SJCRH30 (cell line): ENCODE measurements at places on chromosomes 7 and 10.

DNA sequence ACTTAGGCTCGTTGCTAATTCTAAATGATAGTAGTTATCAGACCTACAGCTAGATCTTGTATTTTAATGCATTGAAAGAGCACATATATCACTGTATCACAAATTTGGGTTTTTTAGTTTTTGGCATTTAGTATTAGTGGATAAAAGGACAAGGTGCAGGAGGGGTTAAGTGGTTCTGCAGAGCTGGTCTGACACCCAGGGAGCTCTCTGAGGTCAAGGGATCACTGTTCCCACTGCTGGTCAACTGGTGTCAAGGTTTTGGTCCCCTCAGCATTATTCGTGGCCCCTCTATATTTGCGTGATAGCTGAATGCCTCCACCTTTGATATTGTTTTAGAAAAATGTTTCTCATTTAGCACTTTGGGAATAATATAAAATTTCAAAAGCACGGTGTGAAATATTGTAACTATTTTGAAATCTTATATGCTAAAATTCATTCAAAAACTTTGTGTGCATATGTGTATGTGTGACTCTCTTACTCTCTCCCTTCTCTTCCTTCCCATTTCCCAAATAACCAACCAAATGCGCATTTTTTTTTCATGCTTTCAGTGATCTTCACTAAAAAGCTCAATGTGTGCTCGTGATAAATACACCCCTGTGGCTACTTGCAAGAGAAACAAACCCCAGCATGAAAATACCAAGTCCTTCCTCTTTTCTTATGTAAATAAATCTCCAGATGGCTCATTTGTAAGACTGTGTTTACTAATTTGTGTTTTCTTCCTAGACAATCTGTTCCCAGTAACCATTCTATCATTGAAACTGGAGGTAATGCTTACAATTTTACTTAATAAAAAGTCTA, 309.2 kb downstream of the FGFR2 start:
- no peak for DNase-seq

DNA sequence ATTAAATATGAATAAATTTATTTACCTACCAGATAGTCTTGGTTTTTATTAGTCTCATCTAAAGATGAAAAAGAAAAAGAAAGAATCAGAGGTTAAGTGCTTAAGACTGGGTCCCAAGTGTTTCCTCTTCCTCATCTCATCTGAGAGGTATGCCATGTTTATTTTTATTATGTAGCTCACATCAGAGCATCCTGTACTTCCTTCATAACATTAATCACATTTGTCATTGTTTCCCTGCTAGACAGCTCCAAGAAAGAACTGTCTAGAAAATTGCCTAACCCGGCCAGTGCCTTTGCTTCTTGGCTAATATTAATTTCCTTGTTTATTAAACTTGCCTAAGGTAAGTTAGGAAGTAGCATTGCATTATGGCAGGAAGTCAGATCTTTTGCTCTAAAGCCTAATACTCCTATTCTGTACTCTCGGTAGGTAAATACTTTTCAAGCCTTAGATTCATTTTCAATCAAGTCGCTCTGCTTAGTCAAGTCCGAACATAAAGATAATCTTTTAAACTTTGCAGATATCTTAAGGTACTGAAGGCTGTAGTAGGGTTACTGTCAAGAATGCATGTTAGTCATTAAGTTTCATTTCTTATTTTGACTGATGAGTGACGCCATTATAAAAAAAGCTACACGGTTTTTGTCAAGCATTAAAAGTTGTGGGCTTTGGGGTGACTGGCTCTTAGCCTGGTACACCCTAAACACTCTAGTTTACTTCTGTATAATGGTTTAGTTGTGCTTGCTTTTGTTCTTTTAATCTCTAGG, 47.4 kb downstream of the ZMYND11 start:
- no peak for DNase-seq

DNA sequence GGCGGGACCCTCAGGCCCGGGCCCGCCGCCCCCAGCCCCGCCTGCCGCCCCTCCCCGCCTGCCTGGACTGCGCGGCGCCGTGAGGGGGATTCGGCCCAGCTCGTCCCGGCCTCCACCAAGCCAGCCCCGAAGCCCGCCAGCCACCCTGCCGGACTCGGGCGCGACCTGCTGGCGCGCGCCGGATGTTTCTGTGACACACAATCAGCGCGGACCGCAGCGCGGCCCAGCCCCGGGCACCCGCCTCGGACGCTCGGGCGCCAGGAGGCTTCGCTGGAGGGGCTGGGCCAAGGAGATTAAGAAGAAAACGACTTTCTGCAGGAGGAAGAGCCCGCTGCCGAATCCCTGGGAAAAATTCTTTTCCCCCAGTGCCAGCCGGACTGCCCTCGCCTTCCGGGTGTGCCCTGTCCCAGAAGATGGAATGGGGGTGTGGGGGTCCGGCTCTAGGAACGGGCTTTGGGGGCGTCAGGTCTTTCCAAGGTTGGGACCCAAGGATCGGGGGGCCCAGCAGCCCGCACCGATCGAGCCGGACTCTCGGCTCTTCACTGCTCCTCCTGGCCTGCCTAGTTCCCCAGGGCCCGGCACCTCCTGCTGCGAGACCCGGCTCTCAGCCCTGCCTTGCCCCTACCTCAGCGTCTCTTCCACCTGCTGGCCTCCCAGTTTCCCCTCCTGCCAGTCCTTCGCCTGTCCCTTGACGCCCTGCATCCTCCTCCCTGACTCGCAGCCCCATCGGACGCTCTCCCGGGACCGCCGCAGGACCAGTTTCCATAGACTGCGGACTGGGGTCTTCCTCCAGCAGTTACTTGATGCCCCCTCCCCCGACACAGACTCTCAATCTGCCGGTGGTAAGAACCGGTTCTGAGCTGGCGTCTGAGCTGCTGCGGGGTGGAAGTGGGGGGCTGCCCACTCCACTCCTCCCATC, 82.7 kb downstream of the PAX2 start:
- DNase-seq: no peak

GRCh38 chr7:27912751-27913150, 172.8 kb downstream of the TAX1BP1 start:
- DNase-seq: no peak

DNA sequence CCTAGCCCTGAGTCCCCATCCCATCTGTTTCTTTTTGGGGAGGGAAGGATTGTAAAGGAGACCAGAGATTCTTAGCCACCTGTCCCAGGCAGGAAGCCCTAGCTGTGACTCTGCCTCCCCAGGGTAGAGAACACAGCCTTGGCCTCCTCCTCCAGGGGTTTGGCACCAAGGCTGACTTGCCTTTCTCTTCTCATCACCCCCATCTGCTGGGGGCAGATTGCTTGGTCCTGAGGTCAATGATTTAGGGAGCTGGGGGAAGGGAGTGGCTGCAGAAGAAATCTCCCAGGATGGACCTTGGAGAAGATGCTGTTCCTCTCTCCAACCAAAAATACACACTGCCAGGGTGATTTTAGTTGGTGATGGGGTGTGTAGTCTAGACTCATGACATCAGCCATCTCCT, 2.6 kb upstream of the MNX1 start:
- DNase-seq: no peak

DNA sequence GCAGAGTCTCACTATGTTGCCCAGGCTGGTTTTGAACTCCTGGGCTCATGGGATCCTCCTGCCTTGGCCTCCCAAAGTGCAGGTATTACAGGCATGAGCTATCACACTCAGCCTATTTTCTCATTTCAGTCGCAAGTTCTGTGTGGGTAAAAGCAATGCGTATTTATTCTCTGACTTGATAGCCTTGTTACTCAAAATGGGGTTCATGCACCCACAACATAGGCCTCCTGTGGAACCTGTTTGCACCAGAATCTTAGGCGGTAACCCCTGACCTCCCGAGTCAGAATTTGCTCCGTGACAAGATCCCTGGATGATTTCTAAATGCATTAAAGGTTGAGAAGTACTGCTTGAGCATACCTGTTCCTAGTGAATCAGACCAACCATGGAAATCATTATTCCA, 7.3 kb downstream of the IL2RA start:
- no peak for DNase-seq

- DNase-seq: no peak
These were observed 98.8 kb upstream of the CDK1 start for GRCh38 chr10:60679388-60679990.

DNA sequence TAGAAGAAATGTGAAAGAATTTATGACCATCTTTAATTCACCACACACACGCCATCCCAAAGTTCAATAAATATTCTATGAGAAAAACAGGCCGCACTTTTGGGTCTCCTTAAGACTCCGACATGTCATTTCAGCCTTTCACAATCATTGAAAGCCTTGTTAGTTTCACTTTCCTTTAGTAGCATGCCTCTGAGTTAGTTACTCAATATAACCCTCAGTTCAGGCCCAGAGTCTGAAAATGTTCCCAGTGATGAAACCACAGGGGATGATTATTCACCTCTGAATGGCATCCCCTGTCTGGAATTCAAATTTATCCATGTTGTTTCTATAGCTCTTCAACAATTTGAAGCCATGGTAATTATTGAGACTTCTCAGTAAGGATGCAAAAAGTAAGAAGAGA, 278.1 kb upstream of the NRP1 start:
- DNase-seq: no peak

GRCh38 chr7:30430777-30431176, 47.8 kb downstream of the NOD1 start:
- no peak for DNase-seq

DNA sequence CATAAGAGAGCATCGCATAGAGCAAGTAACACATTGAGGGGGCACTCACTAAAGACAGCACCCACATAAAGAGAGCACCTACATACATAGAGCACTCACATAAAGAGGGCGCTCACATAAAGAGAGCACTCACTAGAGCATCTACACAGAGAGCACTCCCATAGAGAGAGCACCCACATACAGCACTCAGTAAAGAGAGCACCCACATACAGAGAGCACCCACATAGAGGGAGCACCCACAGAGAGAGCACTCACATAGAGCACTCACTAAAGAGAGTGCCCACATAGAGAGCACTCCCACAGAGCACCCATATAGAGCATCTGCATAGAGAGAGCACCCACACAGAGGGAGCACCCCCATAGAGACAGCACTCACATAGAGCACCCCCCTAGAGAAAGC, 47.8 kb downstream of the INSIG1 start:
- DNase-seq: no peak

- no peak for DNase-seq
These were observed 91.7 kb downstream of the SORCS1 start for GRCh38 chr10:107072786-107073185.

DNA sequence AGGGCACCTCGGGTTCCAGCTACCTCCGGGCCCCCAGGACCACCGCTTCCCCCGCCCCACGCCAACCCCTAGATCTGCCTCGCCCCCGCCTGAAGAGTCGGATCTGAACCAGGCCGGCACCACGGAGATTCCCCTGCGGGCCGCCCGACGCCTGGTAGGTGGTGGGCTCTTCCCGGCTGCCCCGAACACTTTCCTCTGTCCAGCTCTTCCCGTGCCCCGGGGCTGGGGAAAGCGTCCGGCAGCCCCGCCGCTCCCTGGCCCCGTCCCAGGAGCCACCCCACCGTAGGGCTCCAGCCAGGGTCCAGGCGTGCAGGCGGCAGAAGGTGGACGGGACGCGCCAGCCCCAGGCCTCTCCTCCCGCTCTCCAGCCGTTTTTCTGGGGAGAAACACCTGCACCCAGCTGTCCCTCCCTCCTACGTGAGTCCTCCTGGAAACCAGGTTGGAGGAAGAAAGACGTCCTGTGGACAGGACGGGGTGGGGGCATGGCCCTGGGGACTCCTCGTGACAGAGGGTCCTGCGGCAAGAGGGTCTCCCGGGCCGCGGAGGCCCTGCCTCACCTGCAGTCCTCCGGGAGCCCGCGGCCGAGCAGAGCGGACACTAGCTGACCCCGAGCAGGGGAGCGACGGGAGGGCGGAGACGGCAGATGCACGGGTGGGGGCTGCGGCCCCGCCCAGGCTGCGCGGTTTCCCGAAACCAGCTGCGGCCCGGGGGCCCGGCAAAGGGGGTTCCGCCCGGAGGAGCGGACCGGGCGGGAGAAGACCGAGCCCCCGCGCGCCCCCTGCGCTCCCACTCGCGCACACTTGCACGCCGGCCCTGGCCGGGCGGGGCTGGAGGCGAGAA, at the start of gene TMEM176B:
Gene TMEM176B (minus strand): TSS at position 624 of the 840 bp plus-strand sequence. CDS start 3,795 bp downstream, outside the sequence.
- no peak for DNase-seq

DNA sequence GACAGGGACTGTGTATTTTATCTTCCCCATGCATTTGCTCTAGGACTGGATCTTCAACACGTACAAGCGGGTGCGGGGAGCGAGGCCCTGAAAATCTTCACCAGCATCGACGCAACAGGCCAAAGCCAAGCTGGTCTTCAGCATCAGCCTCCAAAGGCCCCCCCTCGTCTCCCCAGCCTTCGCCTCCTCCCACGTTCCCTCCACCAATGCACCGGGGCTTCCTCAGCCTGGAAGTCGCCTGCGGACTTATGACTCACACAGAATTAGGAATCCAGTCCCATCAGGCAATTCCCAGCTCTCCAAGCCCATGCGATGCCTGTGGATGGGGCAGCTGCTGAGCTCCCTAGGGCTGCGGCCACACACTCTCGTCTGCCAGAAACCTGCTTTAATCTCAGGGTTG, 36.3 kb upstream of the RNF32 start:
- no peak for DNase-seq

DNA sequence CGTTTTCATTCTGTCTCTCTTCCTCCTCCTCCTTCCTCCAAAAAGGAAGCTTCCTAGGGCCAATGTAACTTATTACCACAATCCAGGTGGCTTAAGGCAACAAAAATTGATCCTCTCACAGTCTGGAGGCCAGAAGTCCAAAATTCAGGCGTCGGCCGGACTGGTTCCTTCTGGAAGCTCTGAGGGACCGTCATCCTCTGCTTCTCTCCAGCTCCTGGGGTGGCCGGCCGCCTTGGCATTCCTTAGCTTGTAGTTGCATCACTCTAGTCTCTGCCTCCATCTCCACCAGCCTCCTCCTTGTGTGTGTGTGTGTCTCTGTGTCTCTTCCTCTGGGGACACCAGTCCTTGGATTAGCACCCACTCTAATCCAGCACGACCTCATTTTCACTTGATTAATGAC, 89.0 kb upstream of the NPTX2 start:
- DNase-seq: no peak

DNA sequence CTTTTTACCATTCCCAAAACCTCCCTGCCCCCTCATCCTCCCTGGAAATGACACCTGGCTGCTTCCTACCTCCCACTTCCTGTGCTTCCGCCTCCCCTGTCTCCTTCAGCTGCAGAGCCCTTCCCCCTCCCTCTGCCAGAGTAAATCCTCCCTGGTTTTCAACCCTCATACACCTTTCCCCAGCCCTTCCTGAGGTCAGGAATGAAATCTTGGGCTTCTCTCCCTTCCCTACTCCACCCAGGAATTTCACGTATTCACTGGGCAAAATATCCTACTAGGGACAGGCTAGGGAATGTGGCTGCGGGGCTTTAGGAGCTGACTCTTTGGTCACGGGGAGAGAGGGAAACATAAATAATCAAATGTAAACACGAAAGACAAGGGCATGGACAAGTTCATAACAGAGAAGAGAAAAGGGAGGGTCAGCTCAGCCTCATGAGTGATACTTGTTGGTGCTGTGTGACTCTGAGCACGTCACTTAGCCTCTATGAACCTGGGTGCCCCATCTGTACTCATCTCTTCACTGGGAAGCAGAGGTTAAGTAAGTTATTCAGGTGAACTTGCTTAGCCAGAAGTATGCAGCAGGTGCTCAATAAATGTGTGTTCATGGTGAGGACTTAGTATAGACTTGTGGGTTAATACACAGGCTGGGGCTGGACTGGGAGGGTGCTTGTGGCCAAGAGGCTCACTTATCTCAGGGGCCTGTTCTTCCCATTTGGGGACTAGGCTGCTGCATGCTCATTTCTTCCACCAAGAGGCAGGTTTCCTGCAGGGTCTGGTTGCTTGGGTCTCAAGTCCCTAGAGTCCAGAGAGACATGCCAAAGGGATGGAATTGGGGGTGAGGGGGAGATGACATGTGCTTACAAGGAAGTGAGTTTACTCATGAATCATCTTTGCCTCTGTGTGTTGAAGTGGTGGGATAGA, 10.0 kb upstream of the DUSP5 start:
- DNase-seq: peak; percentile 29
